ENCODE measurements at places on chromosomes 5 and 9. TPM values are rescaled to one million over a fixed set of nuclear protein-coding genes. Genes with fewer than 3 reads are reported as not detected.

DNA sequence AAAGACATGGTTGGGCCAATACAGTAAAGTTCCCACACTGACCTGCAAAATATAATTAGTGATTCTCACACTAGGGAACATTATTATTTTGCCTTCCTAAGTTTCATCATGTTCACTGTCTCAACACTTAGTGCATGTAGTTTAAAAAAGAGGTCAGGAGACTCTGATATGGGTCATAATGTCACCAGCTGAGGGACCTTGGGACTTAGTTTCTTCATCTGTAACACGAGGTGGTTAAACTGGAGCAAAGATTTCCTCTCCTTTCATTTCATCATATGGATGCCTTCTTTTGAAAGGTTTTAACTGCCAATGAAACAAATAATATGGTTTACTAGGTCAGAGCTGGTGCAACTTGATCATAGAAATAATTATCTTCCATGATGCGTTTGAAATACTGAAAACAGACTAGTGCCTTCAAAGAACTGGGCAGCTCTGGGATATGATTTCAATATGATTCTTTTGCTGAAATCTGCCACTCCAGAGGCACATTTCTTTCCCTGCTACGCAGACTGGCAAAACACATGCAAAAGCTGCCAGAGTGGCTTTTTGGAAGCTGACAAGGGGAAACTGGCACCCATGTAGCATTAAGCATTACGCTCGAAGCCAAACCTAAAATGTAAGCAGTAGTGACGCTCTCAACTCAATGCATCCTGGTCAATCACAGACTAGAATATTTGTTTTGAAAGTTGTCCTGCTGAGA is 20.8 kb downstream of the RETREG1 start:
- no peak for DNase-seq

GRCh38 chr9:111253742-111254437 is 76.1 kb downstream of the OR2K2 start:
- DNase-seq = no peak

DNA sequence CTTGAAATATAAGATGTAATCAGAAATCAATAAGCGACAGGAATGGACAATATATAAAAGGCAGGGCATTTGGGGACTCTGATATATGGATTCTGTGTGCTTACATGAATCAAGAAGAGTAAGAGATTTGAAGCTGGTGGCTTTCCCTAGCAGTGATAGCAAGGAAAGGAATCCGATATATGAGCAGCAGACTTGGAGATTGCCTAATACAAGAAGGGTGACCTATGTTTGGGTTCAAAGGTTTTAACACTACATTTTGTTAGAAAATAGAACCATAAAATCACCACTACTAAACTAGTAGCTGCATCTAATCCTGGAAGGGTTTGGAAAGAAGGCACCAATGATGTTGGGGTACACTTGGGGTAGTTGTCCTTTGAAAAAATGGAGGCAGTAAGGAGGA is 2.4 kb upstream of the OR1L3 start:
- no peak for DNase-seq

GRCh38 chr5:127572930-127573329 is 55.5 kb downstream of the PRRC1 start:
- no peak for DNase-seq

DNA sequence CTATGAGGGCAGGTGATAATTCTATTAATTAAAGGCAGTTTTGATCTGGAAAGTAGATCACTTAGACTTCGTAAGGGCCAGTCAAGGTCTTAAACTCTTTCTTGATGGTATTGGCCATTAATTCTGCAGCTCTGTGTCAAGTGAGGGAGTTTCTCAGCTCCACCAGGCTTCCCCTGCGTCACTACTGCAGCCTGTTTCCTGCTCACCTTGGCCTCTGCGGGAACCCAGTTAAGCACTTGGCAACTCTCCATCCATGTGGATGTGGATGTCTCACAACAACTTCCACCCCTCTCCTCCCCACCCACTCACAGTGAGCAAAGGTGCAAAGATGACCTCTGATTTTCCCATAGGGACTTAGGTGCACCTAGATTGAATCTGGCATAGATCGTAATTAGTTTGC is 191.6 kb downstream of the PLK2 start:
- no peak for DNase-seq

- DNase-seq = no peak
These were observed 178.9 kb downstream of the SREK1 start for GRCh38 chr5:66322786-66323528.

DNA sequence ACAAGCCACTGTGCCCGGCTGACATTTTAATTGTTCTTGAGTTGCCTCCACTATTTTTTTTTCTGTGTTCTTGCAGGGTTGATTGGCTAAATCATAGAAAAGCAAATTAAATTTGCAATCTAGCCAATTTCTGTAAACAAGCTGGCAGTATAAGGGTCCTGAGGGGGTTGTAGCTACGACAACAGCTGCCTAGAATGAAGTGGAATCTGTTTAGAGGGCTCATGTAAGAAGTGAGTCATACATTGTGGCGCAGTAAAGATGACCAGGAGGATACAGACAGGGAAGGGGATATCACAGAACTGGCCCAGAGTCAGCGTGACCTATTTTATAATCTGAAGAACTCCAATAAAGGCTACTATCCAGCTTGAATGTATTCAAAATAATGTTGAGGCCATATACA is 82.2 kb upstream of the TLE1 start:
- DNase-seq = no peak

- no peak for DNase-seq
These were observed 381 bp downstream of the MED22 start for GRCh38 chr9:133347515-133347984.

DNA sequence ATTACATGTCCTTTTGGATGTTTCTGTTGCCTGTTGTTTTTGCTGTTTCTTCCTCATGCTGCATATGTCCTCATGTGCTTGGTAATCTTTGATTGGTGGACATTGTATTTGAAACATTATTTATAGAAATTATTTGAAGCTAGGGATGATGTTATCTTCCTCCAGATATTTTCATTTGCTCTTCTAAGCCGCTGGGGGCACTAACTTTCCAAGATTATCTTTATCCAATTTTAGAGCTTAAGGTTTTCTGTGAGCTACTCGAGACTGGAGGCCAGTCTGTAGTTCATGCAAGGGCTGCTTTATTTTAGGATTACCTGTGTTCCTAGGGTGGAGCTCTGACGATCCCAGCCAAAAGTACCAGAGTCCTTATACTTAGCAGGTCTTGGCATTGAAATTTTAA is 40.9 kb downstream of the STX17 start:
- no peak for DNase-seq

DNA sequence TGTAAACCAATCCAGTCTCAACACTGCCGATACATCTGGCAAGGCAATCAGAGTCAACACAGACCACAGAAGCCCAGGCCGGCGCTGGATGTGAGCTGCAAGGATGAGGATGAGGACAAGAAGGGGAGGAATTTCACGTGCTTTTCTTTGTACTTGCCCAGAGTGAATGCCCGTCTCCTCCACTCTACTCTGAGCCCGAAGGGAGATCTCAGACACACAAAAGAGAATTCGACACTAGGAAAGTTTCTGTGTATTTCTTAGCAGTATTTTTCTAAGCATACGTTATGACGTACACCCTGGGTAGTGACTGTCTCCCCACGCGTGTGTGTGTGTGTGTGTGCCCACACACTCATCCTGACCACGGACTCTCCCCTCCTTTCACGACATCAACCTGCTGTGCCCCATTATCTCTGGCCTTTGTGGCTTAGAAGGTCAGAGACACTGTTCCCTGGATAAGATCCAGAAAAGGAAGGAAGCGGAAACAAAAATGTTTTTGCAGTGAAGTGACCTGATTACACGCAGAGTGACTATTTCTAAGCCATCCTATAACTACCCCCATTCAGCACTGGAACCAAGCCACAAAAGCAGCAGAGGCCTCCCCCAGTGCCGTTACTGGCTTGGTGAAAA is 227.3 kb upstream of the DAPK1 start:
- DNase-seq = no peak

GRCh38 chr5:184471-184870 is 6.8 kb upstream of the LRRC14B start:
- DNase-seq = no peak

DNA sequence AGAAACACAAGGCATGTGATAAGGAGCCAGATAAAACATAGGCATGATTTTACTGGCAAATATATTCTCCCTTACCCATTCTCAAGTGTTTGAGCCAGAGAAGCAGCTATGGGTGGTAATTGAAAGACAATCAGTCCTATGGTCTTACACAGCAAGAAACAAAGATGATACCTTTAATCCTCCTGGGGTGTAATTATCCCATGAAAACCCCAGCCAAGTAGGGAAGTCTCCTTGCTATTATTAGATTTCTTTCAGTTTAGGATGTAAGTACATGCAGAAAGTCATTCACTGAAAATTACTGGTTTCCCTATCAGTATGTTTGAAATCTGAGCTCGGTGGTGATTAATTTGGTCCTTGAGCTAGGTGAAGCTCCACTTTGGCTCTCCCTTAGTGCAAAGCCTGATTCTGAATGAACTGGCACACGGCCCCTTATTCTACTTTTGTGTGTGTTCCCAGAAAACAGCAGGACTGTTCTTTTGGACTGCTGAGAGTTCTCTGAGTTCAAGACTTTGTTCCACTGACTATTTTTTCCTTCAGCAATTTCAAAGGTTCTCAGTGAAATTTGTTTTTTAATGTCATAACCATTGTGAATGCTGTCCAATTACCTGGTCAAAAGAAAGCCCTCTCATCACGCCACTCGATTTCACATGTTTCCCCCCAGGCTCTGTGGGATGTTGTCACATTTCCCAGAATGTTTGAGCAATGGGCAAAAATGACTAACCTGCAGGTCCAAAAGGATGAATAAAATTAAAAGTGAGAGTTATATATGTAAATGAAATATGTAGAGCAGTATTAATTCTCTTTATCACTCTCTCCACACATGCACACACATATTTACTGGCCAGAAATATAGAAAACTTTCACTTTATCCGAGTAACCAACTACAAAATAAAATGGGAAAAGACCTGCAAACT is 343.0 kb downstream of the RAB3C start:
- no peak for DNase-seq

- no peak for DNase-seq
These were observed 63.4 kb upstream of the PITX1 start for GRCh38 chr5:135097390-135097789.

DNA sequence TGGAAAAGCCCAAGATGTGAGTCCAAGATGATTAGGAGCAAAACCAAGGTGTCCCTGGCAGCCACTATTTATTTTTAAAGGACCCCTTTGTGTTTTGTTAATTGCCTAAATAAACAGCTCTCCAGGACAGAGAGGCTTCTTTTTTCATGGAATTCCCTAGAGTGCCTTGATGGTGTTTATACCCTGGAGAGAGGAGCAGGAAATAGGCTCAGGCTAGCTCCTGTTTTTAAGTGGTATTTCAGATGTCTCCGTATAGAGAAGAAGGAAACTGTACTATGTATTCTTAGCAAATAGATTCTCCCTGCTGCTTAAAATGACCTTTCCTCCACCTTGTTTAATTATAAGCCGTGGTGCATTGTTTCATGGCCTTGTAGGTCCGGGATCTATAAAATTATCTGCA is 292.4 kb downstream of the CD180 start:
- DNase-seq = no peak

GRCh38 chr9:93479726-93480125 is 26.3 kb upstream of the FAM120AOS start:
- DNase-seq = no peak

DNA sequence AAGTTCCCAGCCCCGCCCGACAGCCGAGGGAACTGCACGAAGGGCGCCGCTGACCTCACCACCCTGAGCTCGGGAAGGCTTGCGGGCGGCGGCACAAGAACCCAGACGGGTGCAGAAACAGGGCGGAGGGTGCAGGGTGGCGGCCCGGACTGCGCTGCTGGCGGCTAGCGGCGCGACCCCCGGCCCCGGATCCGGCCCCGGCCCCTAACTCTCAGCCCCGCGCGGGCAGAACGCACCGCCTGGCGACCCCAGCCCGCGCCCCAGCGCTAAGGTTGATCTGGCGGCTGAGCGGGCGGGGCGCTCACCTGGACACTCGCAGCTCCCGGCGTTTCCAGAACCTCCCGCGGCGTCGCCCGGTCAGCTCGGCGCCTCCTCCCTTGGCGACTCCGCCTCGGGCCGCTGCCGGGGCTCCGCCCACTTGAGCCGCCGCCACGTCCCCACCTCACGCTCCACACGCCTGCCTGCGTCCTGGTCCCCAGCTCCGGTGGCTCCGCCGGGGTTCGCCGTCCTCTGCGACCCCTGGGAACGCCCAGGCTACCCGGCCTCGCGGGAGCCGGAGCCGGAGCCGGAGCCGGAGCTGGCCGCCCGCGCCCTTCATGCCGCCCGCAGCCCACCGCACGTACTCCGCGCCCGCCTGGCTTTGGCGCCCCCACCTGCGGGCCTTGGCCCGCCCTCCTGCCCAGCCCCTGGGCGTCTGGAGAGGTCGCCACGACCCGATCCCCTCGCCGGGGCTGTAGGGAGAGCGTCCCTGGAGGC is at the start of gene P4HA2:
P4HA2 (minus strand) TSS at position 369 of the 756 bp plus-strand sequence. CDS start 9,227 bp downstream, outside the sequence.
- peak; percentile 60 for DNase-seq

Gene CDKN2B
- 0.38 TPM for total RNA-seq

Gene SOHLH1
- total RNA-seq = not detected

Gene RANBP3L
- 0.13 TPM for total RNA-seq

Gene TRPM6
- total RNA-seq = not detected

Gene GPR150
- total RNA-seq = 0.60 TPM

Gene CDO1
- not detected for total RNA-seq

Data from activated B cell treated with CpG ODN at 0.5 μM for 24 hours (primary cell).